ENCODE measurements at places on chromosomes 2 and 18.

- DNase-seq = no peak
These were observed 266.9 kb downstream of the TWIST2 start for GRCh38 chr2:239114616-239115265.

GRCh38 chr18:9987345-9987744 lies 73.5 kb downstream of the VAPA start:
- DNase-seq = no peak

DNA sequence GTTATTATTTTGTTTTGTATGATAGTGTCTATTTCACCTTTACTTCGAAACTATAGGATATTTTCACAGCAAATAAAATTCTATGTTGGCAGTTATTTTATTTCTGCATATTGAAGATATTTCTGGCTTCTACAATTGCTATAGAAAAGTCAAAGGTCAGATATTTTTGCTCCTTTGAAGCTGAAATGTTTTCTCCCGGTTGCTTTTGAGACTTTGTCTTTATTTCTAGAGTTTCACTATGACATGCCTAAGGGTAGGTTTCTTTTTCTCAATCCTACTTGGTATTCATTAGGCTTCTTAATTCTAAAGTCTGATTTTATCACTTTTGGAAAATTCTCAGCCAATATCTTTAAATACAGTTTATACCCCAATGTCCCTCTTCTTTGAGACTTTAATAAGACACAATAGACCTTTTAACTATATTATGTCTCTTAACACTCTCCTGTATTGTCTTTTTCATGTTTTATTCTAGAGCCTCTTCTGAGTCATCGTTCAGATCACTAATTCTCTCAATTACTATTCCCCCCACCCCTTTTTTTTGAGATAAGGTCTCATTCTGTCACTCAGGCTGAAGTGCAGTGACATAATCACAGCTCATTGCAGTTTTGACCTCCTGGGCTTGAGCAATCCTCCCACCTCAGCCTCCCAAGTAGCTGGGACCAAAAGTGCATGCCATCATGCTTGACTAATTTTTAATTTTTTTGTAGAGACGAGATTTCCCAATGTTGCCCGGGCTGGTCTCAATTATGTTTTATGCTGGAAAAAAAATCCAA lies 50.5 kb downstream of the USP37 start:
- no peak for DNase-seq

- no peak for DNase-seq
These were observed 65.8 kb downstream of the SUMO1 start for GRCh38 chr2:202172439-202173211.

- no peak for DNase-seq
These were observed 158.7 kb downstream of the PXDN start for GRCh38 chr2:1585635-1586034.

DNA sequence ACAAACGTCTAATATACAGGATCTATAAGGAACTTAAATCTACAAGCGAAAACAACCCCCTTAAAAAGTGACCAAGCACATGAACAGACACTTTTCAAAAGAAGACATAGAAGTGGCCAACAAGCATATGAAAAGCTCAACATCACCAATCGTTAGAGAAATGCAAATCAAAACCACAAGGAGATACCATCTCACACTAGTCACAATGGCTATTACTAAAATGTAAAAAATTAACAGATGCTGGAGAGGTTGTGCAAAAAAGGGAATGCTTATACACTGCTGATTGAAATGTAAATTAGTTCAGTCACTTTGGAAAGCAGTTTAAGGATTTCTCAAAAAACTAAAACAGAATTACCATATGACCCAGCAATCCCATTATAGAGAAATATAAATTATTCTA lies 1148.5 kb upstream of the FAM98A start:
- no peak for DNase-seq

DNA sequence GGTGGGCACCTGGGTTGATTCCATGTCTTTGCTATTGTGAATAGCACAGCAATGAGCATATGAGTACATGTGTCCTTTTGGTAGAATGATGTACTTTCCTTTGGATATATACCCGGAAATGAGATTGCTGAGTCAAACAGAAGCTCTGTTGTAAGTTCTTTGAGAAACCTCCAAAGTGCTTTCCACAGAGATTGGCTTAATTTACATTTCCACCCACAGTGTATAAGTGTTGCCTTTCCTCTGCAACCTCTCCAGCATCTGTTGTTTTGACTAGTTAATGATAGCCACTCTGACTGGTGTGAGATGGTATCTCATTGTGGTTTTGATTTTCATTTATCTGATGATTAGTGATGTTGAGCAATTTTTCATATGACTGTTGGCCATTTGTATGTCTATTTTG lies 194.8 kb downstream of the ZNF804A start:
- DNase-seq = no peak

- no peak for DNase-seq
These were observed 43.4 kb upstream of the AQP4 start for GRCh38 chr18:26908906-26909305.

- no peak for DNase-seq
These were observed 63.2 kb upstream of the ACAA2 start for GRCh38 chr18:49876536-49876935.

DNA sequence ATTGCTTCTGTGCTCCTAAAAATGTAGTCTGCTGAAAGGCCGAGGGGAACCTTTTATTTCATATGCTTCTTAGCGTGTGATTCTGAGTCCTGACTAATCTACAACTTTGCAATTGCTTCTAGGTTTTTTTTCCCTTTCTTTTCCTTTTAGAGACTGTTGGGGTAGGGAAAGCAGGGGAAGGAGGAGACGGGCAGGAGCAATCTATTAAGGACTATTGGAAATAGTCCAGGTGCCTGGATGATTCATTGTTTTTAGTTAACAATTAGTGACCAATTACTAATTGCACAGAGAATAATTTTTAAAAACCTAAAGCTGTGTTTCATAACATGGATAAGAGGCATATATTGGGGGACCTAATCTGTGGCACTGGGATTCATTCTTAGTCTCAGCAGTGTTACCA lies 49.4 kb upstream of the STON1 start:
- no peak for DNase-seq

GRCh38 chr2:144430722-144431391 lies 89.1 kb downstream of the ZEB2 start:
- DNase-seq = peak; percentile 69

- no peak for DNase-seq
These were observed 83.6 kb downstream of the FHOD3 start for GRCh38 chr18:36381075-36381474.
